ENCODE measurements at places on chromosomes 16 and 17. TPM values are rescaled to one million over a fixed set of nuclear protein-coding genes. Genes with fewer than 3 reads are reported as not detected.

The HSF4 gene
- total RNA-seq, result 23.6 TPM

The KCNJ12 gene
- total RNA-seq, result 1.9 TPM

The CD7 gene
- not detected for total RNA-seq

The QRICH2 gene
- total RNA-seq, result 1.4 TPM

The GCGR gene
- total RNA-seq, result not detected

The MPV17L gene
- total RNA-seq, result 8.3 TPM

The SLC35G6 gene
- not detected for total RNA-seq

The NOXO1 gene
- total RNA-seq, result not detected

The HOXB9 gene
- 22.8 TPM for total RNA-seq

The HS3ST4 gene
- not detected for total RNA-seq

The TBC1D3I gene
- not detected for total RNA-seq

The GAN gene
- total RNA-seq, result 3.5 TPM

The CEP295NL gene
- 0.49 TPM for total RNA-seq

The MYCBPAP gene
- total RNA-seq, result 2.0 TPM

The TSPAN10 gene
- total RNA-seq, result 2.2 TPM

The NETO2 gene
- total RNA-seq, result 28.7 TPM

The SLC47A2 gene
- total RNA-seq, result not detected

The HS3ST6 gene
- not detected for total RNA-seq

The RPS15A gene
- total RNA-seq, result 1,656 TPM

The NPEPPS gene
- total RNA-seq, result 32.6 TPM

The RSAD1 gene
- total RNA-seq, result 34.4 TPM

The RUNDC3A gene
- 2.6 TPM for total RNA-seq

The TBC1D26 gene
- not detected for total RNA-seq

The RHBDF1 gene
- total RNA-seq, result 88.3 TPM

The ITGAE gene
- 15.5 TPM for total RNA-seq

The MYL11 gene
- total RNA-seq, result not detected

The ZKSCAN2 gene
- total RNA-seq, result 9.9 TPM

The CCR7 gene
- not detected for total RNA-seq

The IL34 gene
- total RNA-seq, result not detected

The WNT3 gene
- 2.0 TPM for total RNA-seq

The MGAT5B gene
- total RNA-seq, result 9.9 TPM

The CACNG1 gene
- total RNA-seq, result not detected

The TP53TG3 gene
- 5.6 TPM for total RNA-seq

The CYB5D1 gene
- total RNA-seq, result 11.5 TPM

The KRT28 gene
- not detected for total RNA-seq

The BORCS6 gene
- total RNA-seq, result 5.3 TPM

The ABCC11 gene
- not detected for total RNA-seq

The SLC12A3 gene
- not detected for total RNA-seq

The ASGR2 gene
- not detected for total RNA-seq

The NRN1L gene
- not detected for total RNA-seq

The FOXC2 gene
- total RNA-seq, result 9.2 TPM

The ABCA3 gene
- 0.40 TPM for total RNA-seq

The CDRT4 gene
- total RNA-seq, result 1.4 TPM

The CLEC10A gene
- not detected for total RNA-seq

The NPIPA3 gene
- 4.7 TPM for total RNA-seq

The MYH1 gene
- not detected for total RNA-seq

The SULT1A1 gene
- 0.80 TPM for total RNA-seq

The RPL13 gene
- 7,350 TPM for total RNA-seq

All from A375 (cell line).